SJCRH30 (cell line): ENCODE measurements at places on chromosomes 2 and 18. TPM values are rescaled to one million over a fixed set of nuclear protein-coding genes. Genes with fewer than 3 reads are reported as not detected.

Gene MRO
- 0.03 and 0.06 TPM in 2 replicates for total RNA-seq

GRCh38 chr2:74747411-74748080 is 86.4 kb upstream of the HK2 start:
- peaks cover 11% of the 10 kb centered on the region for H3K27me3 ChIP-seq
- no peaks in the 10 kb centered on the region for H3K36me3 ChIP-seq
- DNase-seq = no peak
- no peak overlapping the region for H3K4me3 ChIP-seq
- peaks cover 6% of the 10 kb centered on the region for H3K4me1 ChIP-seq
- no peak overlapping the region for H3K27ac ChIP-seq

GRCh38 chr2:20666304-20667150 is at the start of gene GDF7:
Gene GDF7 (plus strand): TSS chr2:20667144. CDS start chr2:20667240, 96 bp downstream.
- DNase-seq = no peak
- no peaks in the 10 kb centered on the region for H3K36me3 ChIP-seq
- no peak within 1 kb of the TSS for H3K27ac ChIP-seq
- no peaks in the 10 kb centered on the region; the same call in 1 of the 2 replicates for H3K27me3 ChIP-seq
- H3K4me1 ChIP-seq = no peaks in the 10 kb centered on the region

Gene CTDP1
- total RNA-seq = 8.8 and 9.9 TPM in 2 replicates

- no peaks in the 10 kb centered on the region for H3K27me3 ChIP-seq
- no peak overlapping the region for H3K4me3 ChIP-seq
- H3K27ac ChIP-seq = no peak overlapping the region
- no peaks in the 10 kb centered on the region for H3K36me3 ChIP-seq
- no peak for DNase-seq
- H3K4me1 ChIP-seq = no peaks in the 10 kb centered on the region
These were observed 33.3 kb upstream of the ALPP start for GRCh38 chr2:232345251-232345650.
